ENCODE measurements at places on chromosomes 1 and 21.

DNA sequence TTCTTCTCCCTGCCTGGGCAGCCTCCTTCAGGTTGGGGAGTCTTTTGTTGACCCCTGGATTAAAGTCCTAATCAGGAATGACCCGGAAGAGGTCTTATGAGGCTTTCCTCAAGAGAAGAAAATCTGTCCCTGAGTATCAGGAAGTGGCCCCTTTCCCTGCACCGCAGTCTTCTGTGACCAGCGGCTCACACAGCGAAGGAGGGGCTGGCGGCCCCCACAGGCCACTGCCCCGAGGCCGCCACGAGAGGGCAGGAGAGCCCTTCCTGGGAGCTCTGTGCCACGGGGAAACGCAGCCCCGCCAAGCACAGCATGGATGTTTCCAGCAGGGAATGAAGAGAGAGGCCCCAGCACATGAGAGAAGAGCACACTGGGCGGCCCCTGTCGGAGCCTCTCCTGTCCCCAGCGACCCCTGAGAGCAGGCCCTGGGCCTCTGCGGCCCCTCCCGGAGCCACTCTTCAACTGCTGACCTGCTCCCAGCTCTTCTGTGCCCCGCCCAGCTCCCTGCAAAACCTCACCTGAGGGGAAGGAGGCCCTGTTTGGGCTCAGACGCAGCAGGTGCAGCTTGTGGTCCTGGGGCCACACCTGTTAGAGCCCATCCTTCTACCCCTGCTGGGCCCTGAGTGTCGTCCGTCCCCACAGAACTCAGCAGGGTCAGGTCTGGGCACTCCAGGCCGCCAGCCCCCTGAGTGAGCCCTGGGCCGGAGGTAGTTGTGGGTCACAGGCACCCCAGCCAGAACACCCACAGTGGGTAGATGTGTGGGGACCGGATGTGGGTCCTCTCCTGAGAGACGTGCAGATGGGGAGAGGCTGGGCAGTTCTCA, 4.9 kb upstream of the POFUT2 start:
- DNase-seq = peak; percentile 83

DNA sequence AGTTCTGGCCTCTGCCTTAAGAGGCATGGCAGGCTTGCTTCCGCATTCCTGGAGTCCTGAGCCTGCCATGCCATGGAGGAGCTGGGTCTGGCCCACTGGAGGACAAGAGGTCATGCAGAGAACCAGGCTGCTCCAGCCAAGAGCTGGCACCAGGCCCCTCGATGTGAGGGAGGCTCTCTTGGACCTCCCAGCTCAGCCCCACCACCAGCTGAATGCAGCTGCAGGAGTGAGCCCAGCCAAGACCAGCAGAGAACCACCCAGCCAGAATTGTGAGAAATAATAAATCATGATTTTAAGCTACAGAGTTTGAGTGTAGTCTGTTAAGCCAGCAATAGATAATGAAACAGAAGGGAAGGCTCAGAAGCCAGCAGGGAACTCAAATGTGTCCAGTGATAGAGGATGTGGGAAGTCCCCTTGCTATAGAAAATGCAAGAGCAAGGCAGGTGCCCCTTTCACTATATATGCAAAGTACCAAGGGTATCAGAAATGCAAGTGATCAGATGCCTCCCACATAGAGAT, 118.4 kb downstream of the HIVEP3 start:
- no peak for DNase-seq

DNA sequence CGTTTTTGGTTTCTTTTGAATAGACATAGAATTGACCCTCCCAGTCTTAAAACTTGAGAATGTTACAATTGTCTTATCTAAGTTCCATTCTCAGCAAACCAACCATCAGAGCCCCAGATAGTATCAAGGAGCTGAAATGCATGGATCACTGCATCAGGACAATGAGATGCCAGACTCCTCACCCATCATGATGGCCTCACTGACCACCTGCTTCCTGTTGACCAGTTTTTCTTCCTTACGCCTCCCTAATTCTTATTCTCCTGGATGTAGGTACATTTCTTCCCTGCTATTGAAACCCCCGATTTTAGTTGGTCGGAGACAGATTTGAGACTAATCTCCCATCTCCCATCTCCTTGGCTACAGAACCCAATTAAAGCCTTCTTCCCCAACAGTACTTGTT, 17.7 kb downstream of the MATN1 start:
- DNase-seq = no peak

GRCh38 chr21:41182547-41182946, 14.6 kb downstream of the BACE2 start:
- no peak for DNase-seq

DNA sequence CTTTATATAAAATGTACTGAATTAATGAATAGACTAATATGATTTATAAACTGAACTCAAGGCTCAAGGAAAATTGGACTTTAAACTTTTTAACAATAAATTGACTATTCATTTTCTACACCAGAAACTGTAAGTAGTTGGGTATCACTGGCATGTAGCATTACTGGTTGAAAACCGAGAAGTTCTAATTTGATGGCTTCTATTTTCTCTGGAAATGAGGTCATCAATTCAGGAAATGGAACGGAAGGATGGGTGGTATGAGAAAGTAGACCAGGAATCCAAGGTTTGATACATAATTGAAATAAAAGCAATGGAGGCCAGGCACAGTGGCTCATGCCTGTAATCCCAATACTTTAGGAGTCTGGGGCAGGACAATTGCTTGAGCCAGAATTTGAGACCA, 50.4 kb downstream of the RERE start:
- no peak for DNase-seq

DNA sequence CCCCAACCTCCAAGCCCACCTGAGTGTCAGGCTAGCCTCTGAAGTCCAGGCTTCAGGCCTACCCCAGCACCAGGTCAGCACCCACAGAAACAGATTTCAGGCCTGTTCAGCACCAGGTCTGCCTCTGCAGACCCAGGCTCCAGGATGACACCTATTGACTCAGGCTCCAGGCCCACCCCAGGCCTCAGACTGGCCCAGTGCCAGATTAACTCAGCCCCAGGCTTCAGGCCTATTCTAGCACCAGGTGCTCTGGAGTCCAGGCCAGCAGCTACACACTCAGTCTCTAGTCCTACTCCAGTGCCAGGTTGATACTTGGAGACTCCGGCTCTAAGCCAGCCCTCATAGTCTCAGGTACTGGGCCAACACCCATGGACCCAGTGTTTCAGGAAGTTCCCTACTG, 541.7 kb upstream of the PBX1 start:
- no peak for DNase-seq

Data from right renal pelvis (tissue), 4 donors.